ENCODE measurements at places on chromosomes 2 and 18. TPM values are rescaled to one million over a fixed set of nuclear protein-coding genes. Genes with fewer than 3 reads are reported as not detected.

- 0 out of 2 replicates have a peak, but pooled peaks cover 4% of the 10 kb centered on the region for H3K27me3 ChIP-seq
- peak; percentile 65 for DNase-seq
- peaks cover 24% of the 10 kb centered on the region for H3K36me3 ChIP-seq
- peak overlapping the region; percentile 100 for H3K27ac ChIP-seq
Observed at GRCh38 chr2:85134255-85134895, 1.2 kb downstream of the TCF7L1 start.

GRCh38 chr2:180670302-180671003, 310.0 kb upstream of the UBE2E3 start:
- no peaks in the 10 kb centered on the region for H3K36me3 ChIP-seq
- no peaks in the 10 kb centered on the region for H3K27me3 ChIP-seq

GRCh38 chr18:77102259-77103040, 30.1 kb downstream of the MBP start:
- no peak overlapping the region for H3K27ac ChIP-seq
- DNase-seq, result no peak
- no peaks in the 10 kb centered on the region for H3K27me3 ChIP-seq
- peaks cover 36% of the 10 kb centered on the region for H3K4me1 ChIP-seq
- H3K36me3 ChIP-seq, result no peaks in the 10 kb centered on the region
- H3K4me3 ChIP-seq, result no peak overlapping the region

DNA sequence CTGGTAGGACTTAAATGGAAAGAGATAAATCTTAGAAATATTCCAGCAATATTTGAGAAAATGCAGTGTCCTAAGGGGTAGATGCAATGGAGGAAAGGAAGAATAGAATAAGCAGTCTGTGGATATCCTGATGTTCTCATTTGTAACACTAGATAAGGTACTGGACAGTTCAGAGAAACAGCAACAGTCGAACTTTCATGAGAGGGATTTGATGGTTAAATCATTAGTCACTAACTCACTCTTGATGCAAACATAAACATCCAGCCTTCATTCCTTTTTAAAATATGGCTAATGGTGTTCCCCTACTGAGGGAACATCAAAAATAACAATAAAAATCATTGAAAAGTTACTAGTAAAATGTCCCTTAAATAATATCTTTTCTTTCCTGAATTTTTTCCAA, 211.4 kb upstream of the SLC39A10 start:
- DNase-seq, result no peak
- no peak overlapping the region for H3K4me3 ChIP-seq
- H3K4me1 ChIP-seq, result no peaks in the 10 kb centered on the region
- H3K27me3 ChIP-seq, result no peaks in the 10 kb centered on the region
- H3K27ac ChIP-seq, result no peak overlapping the region

DNA sequence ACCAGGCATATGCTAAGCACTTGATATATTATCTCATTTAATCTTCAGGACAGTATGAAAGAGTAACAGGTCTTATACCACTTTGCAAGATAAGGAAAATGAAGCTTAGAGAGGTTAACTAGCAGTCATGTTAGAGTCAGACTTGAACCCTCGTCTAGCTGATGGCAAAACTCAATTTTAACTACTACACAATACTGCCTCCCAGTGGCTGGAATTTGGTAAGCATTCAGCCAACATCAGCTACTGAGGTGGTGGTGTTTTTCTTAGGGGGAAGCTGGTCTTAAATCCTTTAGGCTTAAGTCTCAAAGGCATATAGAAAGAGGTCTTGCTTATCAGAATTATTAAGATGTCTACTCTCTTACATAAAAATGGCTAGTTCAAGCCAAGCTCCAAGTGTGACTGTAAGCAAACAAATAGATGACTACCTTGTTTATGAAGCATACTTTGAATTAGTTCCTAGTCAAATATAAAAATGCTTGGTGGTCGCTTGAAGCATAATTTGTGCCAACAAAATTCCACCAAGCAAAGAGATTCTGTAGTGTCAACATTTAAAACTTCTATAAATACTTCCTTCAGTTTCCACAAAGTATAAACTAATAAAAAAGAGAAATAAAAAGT, 325.4 kb upstream of the FIGN start:
- no peak overlapping the region for H3K4me3 ChIP-seq
- DNase-seq, result peak; percentile 88
- no peaks in the 10 kb centered on the region for H3K36me3 ChIP-seq
- H3K27ac ChIP-seq, result no peak overlapping the region
- no peaks in the 10 kb centered on the region for H3K27me3 ChIP-seq

- no peak for DNase-seq
- no peak overlapping the region for H3K27ac ChIP-seq
- peaks cover 9% of the 10 kb centered on the region for H3K4me1 ChIP-seq
- H3K36me3 ChIP-seq, result no peaks in the 10 kb centered on the region
Observed at GRCh38 chr2:180255981-180256380, 248.9 kb upstream of the CWC22 start.

GRCh38 chr2:46925474-46926351, 10.1 kb upstream of the MCFD2 start:
- H3K27me3 ChIP-seq, result no peaks in the 10 kb centered on the region
- H3K36me3 ChIP-seq, result 0 out of 2 replicates have a peak, but pooled peaks cover 7% of the 10 kb centered on the region
- peak; percentile 21 for DNase-seq

DNA sequence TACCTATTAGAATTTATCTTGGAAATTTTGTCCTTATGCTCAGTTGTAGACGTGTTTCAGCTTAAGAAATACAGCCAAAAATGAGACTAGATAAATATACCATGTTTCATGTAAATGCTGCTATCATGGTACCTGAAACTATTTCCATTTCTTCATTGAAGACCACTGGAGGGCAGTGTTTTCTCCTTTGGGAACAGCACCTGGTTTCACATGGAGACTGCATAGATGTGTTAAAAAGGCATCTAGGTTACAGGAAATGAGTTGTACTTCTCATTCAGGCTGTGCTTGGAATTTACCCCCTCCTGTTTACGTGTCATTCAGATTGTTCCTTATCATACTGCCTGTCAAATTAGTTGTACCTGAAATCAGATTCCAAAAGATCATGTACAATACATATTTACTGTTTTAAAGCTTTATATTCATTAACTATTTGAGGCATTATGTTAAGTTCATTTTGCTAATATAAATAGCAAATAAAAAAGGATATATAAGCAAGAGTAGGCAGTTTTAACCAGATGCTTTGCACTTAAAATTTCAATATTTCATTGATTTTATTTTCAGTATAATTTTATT, 57.3 kb upstream of the PSMD14 start:
- peaks cover 22% of the 10 kb centered on the region for H3K4me1 ChIP-seq
- DNase-seq, result peak; percentile 93
- H3K27ac ChIP-seq, result no peak overlapping the region
- H3K4me3 ChIP-seq, result no peak overlapping the region
- no peaks in the 10 kb centered on the region for H3K36me3 ChIP-seq

- no peak overlapping the region for H3K4me3 ChIP-seq
- H3K27ac ChIP-seq, result no peak overlapping the region
- H3K4me1 ChIP-seq, result peaks cover 6% of the 10 kb centered on the region
Observed at GRCh38 chr18:26286008-26286407, 59.8 kb downstream of the TAF4B start.

- no peaks in the 10 kb centered on the region for H3K36me3 ChIP-seq
- no peak overlapping the region for H3K4me3 ChIP-seq
- H3K4me1 ChIP-seq, result peaks cover 6% of the 10 kb centered on the region
- H3K27me3 ChIP-seq, result no peaks in the 10 kb centered on the region
- DNase-seq, result peak; percentile 8
Observed at GRCh38 chr2:112272669-112273068, 2.7 kb upstream of the ZC3H6 start.

- H3K27me3 ChIP-seq, result no peaks in the 10 kb centered on the region
- H3K4me3 ChIP-seq, result no peak overlapping the region
- H3K36me3 ChIP-seq, result no peaks in the 10 kb centered on the region
- H3K4me1 ChIP-seq, result no peaks in the 10 kb centered on the region
Observed at GRCh38 chr2:122414902-122415301, 659.5 kb downstream of the TSN start.

- no peak overlapping the region for H3K27ac ChIP-seq
- peaks cover 17% of the 10 kb centered on the region for H3K4me1 ChIP-seq
- H3K36me3 ChIP-seq, result no peaks in the 10 kb centered on the region
- no peak for DNase-seq
Observed at GRCh38 chr2:146990311-146991054, 854.3 kb upstream of the ACVR2A start.

DNA sequence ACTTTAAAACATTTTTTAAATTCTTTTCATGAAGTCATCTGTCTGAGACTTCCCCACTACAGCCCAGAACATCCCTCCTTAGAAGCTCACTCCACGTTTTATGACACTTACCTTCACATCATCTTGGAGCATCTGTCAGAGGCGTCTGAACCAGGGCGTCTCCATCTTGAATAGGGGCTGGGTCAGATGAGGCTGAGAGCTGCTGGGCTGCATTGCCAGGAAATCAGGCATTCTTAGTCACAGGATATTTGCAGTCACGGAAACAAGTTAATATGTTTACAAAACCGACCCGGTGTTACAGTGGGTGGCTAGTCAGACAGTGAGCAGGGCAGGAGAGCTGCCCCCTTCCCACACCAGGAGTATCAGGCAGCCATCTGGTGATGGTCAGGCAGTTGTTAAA, 456.5 kb downstream of the FBXO15 start:
- no peaks in the 10 kb centered on the region for H3K27me3 ChIP-seq
- no peak overlapping the region for H3K4me3 ChIP-seq
- H3K27ac ChIP-seq, result no peak overlapping the region
- no peaks in the 10 kb centered on the region for H3K36me3 ChIP-seq
- DNase-seq, result no peak

GRCh38 chr2:199807966-199808365, 43.0 kb downstream of the FTCDNL1 start:
- H3K36me3 ChIP-seq, result no peaks in the 10 kb centered on the region
- H3K4me3 ChIP-seq, result no peak overlapping the region
- peaks cover 36% of the 10 kb centered on the region for H3K4me1 ChIP-seq
- H3K27me3 ChIP-seq, result no peaks in the 10 kb centered on the region
- DNase-seq, result no peak
- no peak overlapping the region for H3K27ac ChIP-seq

DNA sequence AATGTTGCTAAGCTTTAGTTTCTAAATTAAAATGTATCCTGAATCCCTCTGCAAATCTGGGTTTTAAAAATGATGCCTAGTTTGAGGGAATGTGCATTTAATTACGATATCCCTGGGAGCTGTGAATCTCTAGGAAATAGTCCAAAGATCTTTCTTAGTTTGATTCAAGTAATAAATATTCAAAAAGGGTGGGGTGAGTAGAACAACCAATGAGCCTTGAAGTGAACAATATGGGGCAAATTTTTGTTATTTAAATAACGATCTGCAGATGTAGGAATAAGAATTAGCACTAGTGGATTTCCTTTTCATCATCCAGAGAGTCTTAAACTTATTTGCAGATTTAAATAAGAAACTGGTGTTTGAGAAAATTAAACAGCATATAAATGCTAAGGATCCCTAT, 106.3 kb downstream of the ACVR1 start:
- peaks cover 5% of the 10 kb centered on the region for H3K36me3 ChIP-seq
- no peaks in the 10 kb centered on the region for H3K27me3 ChIP-seq
- H3K4me3 ChIP-seq, result no peak overlapping the region
- H3K27ac ChIP-seq, result no peak overlapping the region
- peaks cover 18% of the 10 kb centered on the region for H3K4me1 ChIP-seq

- DNase-seq, result peak; percentile 85
- peaks cover 8% of the 10 kb centered on the region for H3K4me1 ChIP-seq
- no peaks in the 10 kb centered on the region for H3K36me3 ChIP-seq
- no peak overlapping the region for H3K4me3 ChIP-seq
- H3K27ac ChIP-seq, result no peak overlapping the region
- no peaks in the 10 kb centered on the region for H3K27me3 ChIP-seq
Observed at GRCh38 chr2:162221064-162221463, 22.2 kb downstream of the FAP start.

- H3K4me1 ChIP-seq, result no peaks in the 10 kb centered on the region
- H3K27me3 ChIP-seq, result no peaks in the 10 kb centered on the region
- no peak overlapping the region for H3K27ac ChIP-seq
- DNase-seq, result no peak
- no peak overlapping the region for H3K4me3 ChIP-seq
Observed at GRCh38 chr18:78271790-78272189, 707.8 kb upstream of the SALL3 start.

- H3K27ac ChIP-seq, result no peak within 1 kb of the TSS
- no peaks in the 10 kb centered on the region for H3K36me3 ChIP-seq
- H3K4me3 ChIP-seq, result peak within 1 kb of the TSS; percentile 68
- peaks cover 48% of the 10 kb centered on the region for H3K27me3 ChIP-seq
Observed at GRCh38 chr18:23689031-23689615, at the start of gene LAMA3. LAMA3 (plus strand) TSS chr18:23689453; CDS start chr18:23689684, 231 bp downstream.

- H3K4me1 ChIP-seq, result peaks cover 29% of the 10 kb centered on the region
- H3K27me3 ChIP-seq, result no peaks in the 10 kb centered on the region
- no peaks in the 10 kb centered on the region for H3K36me3 ChIP-seq
- DNase-seq, result no peak
- H3K4me3 ChIP-seq, result no peak overlapping the region
- H3K27ac ChIP-seq, result peak overlapping the region; percentile 82
Observed at GRCh38 chr2:165069151-165069550, 113.8 kb upstream of the SLC38A11 start.

DNA sequence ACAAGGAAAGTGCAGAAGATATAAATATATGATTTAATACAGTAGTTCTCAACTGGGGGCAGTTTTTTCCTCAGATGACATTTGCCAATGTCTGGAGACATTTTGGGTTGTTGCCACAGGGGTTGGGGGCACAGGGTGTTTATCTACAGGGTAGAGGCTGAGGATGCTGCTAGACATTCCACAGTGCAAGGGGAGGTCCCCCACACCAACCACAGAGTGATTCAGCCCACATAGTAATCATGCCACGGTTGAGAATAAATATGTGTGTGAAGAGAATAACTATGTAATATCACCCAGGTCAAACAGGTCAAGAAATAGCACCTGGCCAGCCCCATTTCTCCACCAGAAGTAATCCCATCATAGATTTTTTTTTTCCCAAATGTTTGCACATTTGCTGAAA, 17.9 kb downstream of the DYSF start:
- H3K4me1 ChIP-seq, result 0 out of 2 replicates have a peak, but pooled peaks cover 5% of the 10 kb centered on the region
- DNase-seq, result no peak
- no peaks in the 10 kb centered on the region for H3K36me3 ChIP-seq

DNA sequence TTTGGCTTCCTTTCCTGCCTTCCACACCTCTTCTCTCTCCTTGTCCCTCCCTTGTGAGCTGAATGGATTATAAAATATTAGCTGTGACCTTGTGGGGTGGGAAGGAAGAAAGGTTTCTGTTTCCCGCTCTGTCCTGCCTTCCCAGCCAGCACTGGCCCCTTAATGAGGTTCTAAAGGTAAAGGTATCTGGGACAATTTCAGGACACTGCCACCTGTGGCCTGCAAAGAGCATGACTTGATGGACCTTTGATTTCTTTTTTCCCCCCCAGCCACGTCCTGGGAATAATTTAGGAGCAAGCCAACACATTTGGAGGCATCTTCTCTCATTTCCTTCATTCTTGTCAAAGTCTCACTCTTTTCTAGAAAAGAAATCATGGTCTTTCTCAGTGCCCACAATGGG, 246.7 kb upstream of the EPAS1 start:
- H3K27ac ChIP-seq, result no peak overlapping the region
- no peaks in the 10 kb centered on the region for H3K4me1 ChIP-seq
- no peaks in the 10 kb centered on the region for H3K27me3 ChIP-seq
- no peaks in the 10 kb centered on the region for H3K36me3 ChIP-seq

- no peaks in the 10 kb centered on the region for H3K36me3 ChIP-seq
- DNase-seq, result no peak
- H3K4me3 ChIP-seq, result no peak overlapping the region
- no peak overlapping the region for H3K27ac ChIP-seq
- no peaks in the 10 kb centered on the region for H3K27me3 ChIP-seq
Observed at GRCh38 chr2:28319118-28320008, 73.3 kb upstream of the FOSL2 start.

SAG gene
- not detected for total RNA-seq

AGXT gene
- total RNA-seq, result not detected

TOGARAM2 gene
- total RNA-seq, result 0.47 TPM

SERPINB10 gene
- not detected for total RNA-seq

NDUFV2 gene
- 157 TPM for total RNA-seq

CCL20 gene
- total RNA-seq, result not detected

WDR7 gene
- 12.0 TPM for total RNA-seq

COL4A4 gene
- total RNA-seq, result 3.1 TPM

SCG2 gene
- 0.31 TPM for total RNA-seq

CCDC148 gene
- total RNA-seq, result 1.2 TPM

ERBB4 gene
- 1.4 TPM for total RNA-seq

DSEL gene
- total RNA-seq, result 20.8 TPM

HOXD9 gene
- total RNA-seq, result not detected

Data from GM23338 (cell line).